Globus pallidus (tissue), 1 donor: ENCODE measurements at places on chromosomes 4 and X.

DNA sequence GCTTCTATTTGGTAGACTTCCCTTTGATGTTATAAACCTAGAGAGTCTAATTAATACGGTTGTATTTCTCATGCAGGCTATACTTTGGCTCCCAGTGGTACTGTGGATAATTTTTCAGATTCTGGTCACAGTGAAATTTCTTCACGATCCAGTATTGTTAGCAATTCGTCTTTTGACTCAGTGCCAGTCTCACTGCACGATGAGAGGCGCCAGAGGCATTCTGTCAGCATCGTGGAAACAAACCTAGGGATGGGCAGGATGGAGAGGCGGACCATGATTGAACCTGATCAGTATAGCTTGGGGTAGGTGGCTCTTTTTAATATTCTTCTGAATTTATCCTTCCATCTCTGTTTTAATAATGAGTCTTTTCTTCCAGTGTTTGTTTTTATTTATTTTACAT is 249.7 kb downstream of the RAPGEF2 start:
- DNase-seq: peak; percentile 16

DNA sequence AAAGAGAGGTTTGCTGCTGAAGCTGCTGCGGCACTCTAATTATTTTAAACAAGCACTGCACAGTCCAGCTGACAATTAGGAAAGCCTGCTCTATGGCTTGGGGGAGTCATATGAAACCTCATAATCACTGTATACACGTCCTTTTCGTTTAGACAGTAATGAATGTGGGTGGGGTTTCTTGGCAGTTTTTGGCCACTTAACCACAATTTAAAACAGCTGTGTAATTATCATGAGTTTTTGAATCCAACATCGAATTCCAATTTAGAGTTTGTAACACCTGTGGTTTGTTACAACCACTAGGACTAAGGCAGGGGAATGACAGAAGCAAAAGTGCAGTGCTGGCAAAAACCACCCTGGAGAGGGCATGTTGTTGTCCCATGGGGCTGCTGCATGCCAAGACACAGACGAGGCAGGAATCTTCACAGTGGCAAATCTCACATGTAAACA is 99.5 kb downstream of the CXXC4 start:
- peak; percentile 50 for DNase-seq

- DNase-seq: no peak
Observed at GRCh38 chr4:166078955-166079354, 205.9 kb downstream of the TLL1 start.

DNA sequence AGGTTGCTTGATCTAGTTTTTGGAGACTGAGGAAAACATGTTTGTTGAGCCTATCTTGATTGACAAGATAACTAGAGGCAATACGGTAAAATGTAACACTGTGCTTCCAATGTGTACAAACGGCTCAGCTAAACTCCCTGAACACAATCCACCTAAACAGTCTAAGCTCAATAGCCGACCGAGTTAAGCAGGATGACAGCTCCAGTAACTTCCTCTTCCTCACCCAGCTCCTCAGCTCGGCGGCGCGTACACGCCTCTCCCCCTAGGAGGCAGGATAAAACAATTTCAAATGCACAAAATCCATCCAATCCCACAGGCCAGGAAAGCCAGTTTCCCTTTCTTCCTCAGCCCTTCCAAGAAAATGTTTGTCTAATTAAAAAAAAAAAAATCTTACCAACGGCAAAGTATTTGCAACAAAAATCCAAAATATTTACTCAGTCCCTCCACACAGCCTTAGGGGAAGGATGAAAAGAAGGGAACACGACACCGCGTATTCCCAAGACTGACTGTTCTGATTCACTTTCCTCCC is 1.0 kb downstream of the CNOT6L start:
- DNase-seq: peak; percentile 83

GRCh38 chr4:138090150-138090917 is 151.8 kb downstream of the SLC7A11 start:
- DNase-seq: peak; percentile 76

GRCh38 chrX:115960440-115961084 is 210.0 kb upstream of the AGTR2 start:
- no peak for DNase-seq

DNA sequence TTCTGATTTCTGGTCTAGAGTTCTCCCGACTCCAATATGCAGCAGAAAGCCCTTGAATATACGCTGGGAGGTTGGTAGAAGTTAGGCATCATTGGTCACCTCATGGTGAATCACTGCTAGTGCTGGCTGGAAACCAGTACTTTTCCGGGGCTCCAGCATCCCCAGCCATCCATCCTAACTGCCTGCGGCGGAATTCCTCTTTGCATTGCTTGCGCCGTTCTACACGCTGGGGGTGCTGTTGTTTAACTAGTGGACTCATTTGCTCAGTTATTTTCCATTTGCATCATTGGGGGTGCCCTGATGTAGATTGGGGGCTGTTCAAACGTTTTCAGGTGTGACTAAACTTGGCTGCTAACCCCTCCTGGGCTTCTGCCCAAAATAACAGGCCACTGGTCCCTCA is 23.3 kb upstream of the GPR50 start:
- DNase-seq: no peak

DNA sequence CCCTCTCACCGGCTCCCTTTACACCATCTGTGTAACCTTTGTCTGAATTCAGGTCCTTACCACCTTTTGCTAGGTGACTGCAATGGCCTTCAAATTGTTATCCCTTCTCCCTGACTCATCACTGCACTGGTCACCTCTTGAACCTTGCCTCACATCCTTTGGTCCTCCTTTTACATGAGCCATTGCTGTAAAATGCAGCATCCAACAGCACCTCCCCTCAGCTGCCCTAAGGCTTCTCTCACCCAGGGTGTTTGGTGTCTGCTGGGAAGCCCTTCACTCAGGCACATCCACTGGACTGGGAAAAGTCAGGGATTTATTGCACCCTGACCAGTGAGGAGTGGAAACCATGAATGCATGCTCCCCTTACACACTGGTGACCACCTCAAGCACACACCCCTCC is 192.5 kb upstream of the GATB start:
- no peak for DNase-seq

DNA sequence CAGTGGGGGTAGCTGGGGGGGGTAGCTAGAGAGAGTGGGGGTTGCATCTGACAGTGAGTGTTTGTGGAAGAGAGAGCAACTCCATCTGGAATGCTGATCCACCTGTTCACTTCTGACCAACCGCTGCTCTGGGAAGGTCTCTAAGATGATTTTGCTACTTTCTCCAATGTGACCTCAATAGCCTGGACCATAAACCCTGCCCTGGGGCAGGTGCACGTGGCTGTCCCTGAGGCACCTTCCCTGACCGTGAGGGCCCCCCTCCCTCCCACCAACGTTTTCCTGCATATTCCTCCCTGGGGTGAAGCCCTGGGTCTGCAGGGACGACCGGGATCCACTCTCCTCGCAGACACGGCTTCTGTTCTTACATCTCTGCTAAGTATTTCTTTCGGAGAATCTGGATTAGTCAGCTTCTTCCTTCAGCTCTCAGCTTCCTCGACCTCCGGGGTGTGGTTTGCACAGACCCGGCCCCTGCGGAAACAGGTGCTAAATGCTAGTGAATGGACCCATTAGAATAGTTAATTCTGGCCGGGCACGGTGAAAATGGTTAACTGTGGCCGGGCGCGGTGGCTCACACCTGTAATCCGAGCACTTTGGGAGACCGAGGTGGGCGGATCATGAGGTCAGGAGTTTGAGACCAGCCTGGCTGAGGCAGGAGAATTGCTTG is 21.4 kb upstream of the PLCXD1 start:
- no peak for DNase-seq

DNA sequence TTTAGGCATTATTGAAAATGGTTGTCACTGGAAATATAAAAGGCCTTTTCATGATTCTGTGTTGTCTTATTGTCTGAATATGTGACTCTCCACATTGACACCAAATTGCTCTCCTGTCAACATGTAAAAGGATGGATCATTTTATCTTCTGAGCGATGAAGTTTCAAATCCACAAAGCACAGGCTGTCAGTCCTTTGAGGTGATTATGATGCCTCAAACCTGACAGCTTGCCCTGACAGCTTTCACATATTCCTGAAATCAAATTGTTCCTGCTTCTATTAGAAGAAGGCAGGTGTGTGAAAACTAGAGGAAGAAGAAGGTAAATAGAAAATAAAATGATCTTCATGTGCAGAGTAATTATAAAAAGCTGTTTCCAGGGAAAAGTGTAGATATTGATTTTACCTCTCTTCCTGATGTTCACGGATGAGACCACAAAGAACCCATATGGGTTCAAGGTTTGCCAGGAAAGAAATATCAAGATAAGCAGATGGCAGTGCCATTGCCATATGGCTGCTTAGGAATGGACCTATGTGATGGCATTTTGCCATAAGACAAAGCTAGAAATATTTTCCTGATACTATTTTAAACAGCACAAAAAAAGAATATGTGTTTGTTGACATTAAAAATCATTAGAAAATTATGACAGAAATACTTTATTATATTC is 1006.3 kb upstream of the AGA start:
- no peak for DNase-seq

DNA sequence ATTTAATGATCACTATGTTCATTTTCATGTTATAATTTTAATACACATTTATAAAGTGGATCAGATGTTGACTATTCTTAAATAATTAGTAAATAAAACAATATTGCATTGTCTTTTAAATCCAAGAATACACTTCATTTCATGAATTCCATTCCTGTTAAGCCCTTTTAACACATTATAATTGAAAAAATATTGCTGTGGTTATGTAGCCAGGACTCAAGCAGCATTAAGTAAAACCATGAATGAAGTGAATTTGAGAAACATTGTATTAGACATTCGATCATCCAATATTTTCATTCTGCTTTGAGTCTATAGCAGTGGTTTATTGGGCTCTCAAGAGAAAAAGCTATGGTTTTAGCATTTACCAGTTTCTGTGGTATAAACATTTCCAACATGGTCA is 94.2 kb upstream of the RAPGEF2 start:
- no peak for DNase-seq

- DNase-seq: no peak
Observed at GRCh38 chr4:153366486-153366885, 22.0 kb downstream of the MND1 start.

DNA sequence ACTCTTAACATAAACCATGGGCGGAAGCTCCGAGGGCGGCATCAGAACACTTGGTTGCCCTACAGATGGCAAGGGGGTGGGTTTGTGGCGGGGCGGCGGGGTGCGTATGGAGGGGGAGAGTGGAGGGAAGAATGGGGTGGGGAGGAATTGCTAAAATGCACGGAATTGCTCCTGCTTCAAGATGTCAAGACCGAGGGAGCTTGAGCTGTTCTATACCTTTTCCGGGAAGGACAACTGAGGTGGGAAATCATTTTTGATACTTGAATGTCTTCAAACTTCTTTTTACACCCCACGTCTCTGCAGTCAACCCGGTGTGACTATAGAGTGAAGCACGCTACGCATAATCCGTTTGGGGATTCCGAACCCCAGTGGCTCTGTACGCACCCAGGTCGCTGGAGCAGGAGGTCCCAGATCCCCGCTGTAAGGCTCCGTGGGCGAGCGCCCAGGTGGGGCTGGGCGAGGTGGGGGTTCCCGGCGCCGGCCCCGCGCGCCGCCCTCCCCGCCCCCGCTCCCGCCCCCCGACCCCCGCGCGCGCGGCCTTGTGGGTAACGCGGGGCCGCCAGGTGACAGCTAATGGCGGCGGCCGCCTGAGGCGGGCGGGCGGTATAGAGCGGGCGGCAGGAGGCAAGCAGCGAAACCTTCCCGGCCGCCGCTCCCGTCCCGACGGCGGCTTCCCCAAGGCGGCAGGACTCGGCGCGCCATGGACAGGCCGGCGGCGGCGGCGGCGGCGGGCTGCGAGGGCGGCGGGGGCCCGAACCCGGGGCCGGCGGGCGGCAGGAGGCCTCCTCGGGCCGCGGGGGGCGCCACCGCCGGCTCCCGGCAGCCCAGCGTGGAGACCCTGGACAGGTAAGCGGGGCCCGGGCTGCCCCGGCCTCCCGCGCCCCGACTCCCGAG is at the start of gene MTMR1:
MTMR1 (plus strand) TSS at position 566 of the 894 bp plus-strand sequence; CDS start at position 701, 135 bp downstream.
- no peak for DNase-seq

DNA sequence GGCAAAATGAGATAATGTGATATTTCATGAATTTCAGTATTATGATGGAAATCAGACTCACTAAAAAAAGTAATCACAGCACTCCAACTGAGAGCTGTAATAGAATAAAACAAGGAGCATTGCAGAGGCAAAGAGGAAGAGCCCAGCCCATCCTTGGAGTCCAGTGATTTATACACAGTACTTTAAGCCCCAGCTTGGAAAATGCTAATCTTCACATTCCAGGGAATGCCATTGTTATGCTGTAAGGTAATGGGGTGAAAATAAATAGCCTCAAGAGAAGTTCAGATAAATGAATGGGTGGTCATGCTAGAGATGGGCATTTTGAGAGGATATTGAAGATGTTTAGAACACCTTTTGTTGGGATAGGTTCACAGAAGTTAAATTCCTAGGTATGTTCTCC is 190.3 kb upstream of the TAPT1 start:
- DNase-seq: no peak

- DNase-seq: no peak
Observed at GRCh38 chr4:68906780-68907137, 44.8 kb downstream of the UGT2A3 start.

- no peak for DNase-seq
Observed at GRCh38 chr4:41658163-41658562, 90.4 kb downstream of the PHOX2B start.

- no peak for DNase-seq
Observed at GRCh38 chrX:25427873-25428555, 412.2 kb upstream of the ARX start.

GRCh38 chrX:49171752-49172279 is at the start of gene PLP2:
Gene PLP2, plus strand, starts transcription at chrX:49171898. Its CDS starts 103 bp downstream, at chrX:49172001.
- DNase-seq: no peak

- DNase-seq: no peak
Observed at GRCh38 chr4:71784569-71785197, 804 bp upstream of the GC start.

- DNase-seq: no peak
Observed at GRCh38 chrX:88991583-88992132, 244.6 kb downstream of the CPXCR1 start.
